ENCODE measurements at places on chromosomes 7 and 10.

GRCh38 chr7:68267486-68267885 is 1270.9 kb downstream of the TYW1 start:
- DNase-seq: no peak

DNA sequence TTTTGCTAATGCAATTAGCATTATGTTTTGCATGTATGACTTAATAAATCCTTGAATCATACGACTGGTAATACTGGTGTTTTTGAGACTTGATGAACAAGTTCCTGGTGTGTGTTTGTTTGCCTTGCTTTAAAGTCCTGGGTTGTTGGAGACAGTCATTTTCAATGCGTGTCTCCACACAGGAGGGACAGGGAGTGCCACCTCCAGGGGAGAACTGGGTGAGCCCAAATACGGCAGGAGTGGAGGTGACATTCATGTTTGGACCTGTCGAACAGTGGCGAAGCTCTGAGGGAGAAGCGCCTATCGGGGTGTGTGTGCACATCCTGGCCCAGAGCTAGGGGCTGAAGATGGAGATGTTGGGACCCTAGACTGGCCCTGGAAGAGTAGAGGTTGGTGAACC is 43.8 kb downstream of the DAGLB start:
- DNase-seq: no peak

DNA sequence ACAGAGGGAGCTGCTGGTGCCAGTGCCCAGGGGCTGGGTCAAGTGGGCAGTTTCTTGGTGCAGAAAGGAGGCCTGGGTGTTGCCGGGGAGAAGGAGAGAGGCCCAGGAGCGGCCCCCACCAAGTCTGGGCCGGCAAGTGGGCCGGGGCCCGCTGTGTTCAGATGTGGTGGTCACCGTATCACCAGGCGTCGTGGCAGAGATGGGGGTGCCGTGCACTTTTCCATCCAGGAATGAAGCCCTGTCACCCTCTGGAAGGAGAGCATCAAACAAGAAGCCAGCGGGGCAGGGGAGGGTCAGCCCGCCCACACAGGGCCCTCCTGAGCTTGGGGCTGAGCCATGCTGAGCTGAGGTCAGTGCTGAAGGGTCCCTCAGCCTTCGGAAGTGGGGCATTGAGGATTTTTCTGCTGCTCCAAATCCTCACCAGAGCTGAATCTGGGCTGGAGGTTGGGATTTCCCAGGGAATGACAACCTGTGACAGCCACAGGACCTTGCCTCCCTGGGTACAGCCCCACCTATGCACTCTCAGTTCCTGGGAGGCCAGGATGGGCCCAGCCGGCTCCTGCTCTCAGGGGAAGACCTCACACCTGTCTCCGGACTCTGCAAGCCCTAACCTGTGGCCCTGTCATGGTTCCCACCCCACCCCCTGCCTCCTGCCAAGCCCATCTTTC is 27.9 kb upstream of the INPP5A start:
- no peak for DNase-seq

DNA sequence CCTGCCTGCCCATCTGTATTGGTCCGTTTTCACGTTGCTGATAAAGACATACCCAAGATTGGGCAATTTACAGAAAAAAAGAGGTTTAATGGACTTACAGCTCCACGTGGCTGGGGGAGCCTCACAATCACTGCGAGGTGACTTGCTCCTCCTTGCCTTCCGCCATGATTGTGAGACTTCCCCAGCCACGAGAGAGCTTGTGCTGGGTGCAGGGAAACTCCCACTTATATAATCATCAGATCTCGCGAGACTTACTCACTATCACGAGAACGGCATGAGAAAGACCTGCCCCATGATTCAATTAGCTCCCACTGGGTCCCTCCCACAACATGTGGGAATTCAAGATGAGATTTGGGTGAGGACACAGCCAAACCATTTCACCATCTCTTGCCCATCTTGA is 111.8 kb downstream of the MYL10 start:
- no peak for DNase-seq

- no peak for DNase-seq
Measured at GRCh38 chr10:62694537-62695126, 109.9 kb upstream of the ADO start.

GRCh38 chr10:74419958-74420375 is 268.9 kb downstream of the ADK start:
- no peak for DNase-seq

DNA sequence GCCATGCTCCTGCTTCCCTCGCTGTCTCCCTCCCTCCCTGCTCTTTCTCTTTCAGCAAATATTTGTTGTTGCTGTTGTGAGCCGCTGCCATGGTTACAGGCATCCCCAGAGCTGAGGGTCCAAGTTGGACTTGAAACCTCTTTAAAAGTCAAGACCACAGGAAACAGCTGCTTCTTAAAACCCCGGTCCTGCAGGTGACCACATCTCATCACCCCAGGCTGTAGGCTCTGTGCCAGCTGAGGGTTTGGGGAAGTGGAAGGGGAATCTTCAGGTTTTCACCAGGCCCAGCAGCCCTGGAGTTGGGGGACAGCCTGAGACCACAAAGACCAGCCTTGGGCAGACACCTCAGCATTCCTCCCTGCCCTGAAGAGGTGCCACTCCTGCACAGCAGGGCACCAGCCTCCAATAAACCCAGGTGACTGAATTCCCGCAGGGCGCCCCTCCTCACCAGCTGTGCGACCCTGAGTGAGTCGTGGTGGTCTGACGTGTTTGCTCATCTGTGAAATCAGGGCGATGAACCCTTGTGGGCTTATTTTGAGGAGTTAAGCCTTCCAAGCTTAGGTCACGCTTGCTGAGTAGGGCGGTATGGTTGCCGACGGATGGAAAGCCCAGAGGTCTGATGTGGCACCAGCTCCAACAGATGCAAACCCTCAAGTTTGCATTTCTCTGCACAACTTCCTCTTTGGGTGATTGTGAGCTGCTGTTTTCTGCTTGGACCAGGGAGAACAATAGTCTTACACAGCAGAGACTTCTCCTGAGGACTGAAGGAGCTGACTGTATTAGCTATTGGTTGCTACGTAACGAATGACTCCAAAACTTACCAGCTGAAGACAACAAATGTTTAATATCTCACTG is 24.8 kb downstream of the NPTX2 start:
- no peak for DNase-seq

- no peak for DNase-seq
Measured at GRCh38 chr10:17219024-17219423, 9.0 kb upstream of the VIM start.

DNA sequence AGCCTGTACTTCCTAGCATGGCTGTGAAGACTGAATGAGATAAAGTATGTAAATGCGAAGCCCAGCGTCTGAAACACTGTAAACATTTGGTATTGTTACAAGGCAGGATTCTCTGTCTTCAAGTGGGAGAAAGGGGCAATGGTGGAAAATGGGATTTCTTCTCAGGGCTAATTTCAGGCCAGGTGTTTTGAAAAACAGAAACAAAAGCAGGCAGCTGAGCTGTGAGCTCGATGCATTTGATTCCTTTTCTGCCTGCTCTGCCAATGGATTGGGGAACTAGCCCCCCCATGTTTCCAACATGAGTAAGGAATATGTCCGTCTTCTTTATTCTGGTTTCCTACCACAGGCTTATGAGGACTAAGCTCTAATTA is 732.1 kb upstream of the AUTS2 start:
- no peak for DNase-seq

GRCh38 chr7:127638197-127638596 is 13.8 kb upstream of the SND1 start:
- DNase-seq: no peak
